ENCODE measurements at places on chromosomes 16 and 17.

DNA sequence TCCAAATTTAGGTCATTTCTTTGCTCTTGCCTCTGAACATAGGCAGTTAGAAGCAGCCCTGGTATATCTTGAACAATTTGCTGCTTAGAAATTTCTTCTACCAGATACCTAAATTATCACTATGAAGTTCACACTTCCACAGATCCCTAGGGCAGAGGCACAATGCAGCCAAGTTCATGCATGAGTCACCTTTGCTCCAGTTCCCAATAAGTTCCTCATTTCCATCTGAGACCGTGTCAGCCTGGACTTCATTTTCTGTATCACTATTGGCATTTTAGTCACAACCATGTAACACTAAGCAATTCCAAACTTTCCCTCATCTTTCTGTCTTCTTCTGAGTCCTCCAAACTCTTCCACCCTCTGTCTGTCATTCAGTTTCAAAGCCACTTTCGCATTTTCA, 45.0 kb downstream of the KCNJ16 start:
- no peak for DNase-seq

DNA sequence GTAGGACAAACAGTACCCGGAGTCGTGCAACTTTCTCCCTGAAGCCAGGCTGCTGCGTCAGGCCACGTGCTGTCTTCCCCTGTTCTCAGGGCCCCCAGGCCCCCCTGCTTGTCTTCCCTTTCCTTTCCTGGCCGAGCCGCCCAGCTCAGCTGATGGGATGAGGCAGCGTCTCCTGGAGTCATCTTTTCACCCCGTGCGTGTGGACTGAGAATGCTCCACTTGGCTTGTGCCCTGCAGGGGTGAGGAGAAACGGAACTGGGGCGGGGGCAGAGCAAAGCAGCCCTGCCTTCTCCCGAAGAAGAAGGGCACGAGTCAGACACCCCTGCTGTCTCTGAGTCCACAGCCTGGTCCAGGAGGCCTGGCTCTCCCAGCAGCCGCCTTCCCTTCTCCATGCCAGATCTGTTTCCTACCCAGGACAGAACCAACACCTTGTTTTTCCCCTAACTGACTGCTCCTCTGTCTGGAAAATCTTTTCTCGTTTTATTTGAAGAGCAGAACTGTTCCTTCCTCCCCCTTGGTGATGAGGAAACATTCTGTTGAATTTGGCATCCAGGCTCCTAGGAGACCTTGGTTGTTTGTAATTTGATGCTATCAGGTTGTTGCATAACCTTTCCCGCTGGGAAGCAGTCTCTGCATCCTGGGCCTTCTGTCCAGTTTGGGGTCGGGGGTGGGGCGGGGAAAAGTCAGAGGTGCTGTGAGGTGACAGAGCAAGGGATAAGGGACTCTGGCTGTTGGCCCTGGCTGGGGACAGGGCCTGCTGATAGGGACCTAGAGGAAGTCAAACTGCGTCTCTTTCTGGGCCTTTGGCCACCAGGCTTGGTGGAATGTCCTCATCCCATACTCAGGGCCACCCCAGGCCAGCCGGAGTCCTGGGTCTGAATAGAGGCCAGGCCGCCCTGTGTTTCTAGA, 78.8 kb downstream of the WIPI1 start:
- DNase-seq, result no peak

GRCh38 chr16:82067042-82067803, 32.2 kb downstream of the HSD17B2 start:
- no peak for DNase-seq

DNA sequence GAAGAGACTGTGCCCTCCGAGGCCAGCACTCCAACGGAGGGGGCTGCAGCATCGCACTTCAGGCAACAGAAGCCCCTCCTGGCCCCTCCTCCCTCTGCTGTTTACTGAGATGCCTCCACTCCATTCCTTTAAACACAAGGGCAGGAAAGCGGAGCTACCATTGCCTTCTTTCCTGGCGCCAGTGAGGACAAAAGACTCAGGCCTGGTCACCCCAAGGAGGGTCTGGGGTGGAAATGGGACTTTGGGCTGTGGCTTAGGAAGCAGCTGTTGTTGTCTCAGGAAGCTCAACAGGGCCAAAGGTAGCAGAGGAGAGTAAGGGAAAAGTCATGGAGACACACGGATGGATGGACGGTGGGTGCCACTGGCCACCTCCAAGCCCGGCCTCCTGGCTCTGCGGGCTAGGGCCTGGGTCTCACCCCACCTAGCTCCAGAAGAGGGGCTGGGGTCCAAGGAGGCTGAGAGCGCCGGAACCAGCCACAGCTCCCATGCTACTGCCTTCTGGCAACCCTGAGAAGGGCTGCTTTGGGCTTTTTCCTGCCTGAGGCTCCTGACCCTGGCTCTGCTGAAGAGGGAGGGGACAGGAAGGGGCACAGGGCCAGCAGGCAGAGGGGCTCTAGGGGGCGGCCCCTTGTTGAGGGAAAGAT, 11.1 kb downstream of the CD300LG start:
- DNase-seq, result no peak

Measured in NCI-H2107 (cell line).